ENCODE measurements at places on chromosomes 3 and 15. TPM values are rescaled to one million over a fixed set of nuclear protein-coding genes. Genes with fewer than 3 reads are reported as not detected.

Gene IL5RA
- polyA plus RNA-seq, result 0.02 TPM

Gene CTXN2
- not detected for polyA plus RNA-seq

Gene CFAP100
- polyA plus RNA-seq, result not detected

Gene USF3
- 12.1 TPM for polyA plus RNA-seq

GRCh38 chr3:121153851-121154250, 245.8 kb downstream of the STXBP5L start:
- no peak for DNase-seq

DNA sequence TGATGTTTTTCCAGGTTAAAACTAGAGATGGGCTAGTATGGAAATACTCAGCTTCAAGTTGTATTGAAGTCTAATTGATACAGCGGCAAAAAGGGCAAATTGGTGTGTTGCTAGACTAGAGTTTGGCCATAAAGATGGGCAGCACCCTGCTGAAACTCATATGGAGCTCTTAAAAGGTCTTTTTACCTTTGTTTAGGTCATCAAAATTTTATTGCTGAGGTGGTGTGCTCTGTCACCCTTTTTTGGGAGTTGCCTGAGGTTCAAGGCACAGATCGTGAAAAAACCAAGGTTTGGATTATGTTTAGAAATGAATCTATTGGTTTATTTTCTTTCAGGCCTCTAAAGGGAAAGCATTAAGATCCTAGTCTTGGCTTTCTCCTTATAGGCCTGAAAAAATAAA, 38.2 kb downstream of the VPS8 start:
- no peak for DNase-seq

GRCh38 chr3:61311044-61311443, 59.8 kb upstream of the FHIT start:
- no peak for DNase-seq

- DNase-seq, result no peak
Observed at GRCh38 chr3:133797396-133798105, 8.1 kb upstream of the SRPRB start.

DNA sequence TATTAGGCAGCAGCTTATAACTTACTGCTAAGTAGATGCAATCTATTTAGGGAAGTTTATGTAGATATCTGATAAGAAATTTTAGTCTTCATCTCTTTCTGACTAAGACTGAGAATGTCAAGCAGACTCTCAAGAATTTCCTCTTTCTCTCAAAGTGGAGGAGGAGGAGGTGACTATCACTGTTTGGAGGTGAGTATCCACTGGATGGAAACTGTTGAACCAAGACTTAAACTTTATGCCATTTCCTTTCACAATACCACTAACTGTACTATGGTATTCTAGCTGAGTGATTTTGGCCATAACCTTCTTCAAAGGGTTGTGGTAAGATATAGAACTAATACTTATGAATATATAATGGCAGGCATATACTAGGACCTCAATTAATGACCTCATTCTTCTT, 64.6 kb downstream of the TPRG1 start:
- DNase-seq, result no peak

DNA sequence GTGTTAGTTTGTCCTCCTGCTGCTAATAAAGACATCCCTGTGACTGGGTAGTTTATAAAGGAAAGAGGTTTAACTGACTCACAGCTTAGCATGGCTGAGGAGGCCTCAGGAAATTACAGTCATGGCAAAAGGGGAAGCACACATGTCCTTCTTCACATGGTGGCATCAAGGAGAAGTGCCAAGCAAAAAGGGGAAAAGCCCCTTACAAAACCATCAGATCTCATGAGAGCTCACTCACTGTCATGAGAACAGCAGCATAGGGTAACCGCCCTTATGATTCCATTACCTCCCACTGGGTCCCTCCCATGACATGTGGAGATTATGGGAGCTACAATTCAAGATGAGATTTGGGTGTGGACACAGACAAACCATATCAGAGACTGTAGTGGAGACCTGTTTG, 27.0 kb downstream of the TM2D3 start:
- no peak for DNase-seq

DNA sequence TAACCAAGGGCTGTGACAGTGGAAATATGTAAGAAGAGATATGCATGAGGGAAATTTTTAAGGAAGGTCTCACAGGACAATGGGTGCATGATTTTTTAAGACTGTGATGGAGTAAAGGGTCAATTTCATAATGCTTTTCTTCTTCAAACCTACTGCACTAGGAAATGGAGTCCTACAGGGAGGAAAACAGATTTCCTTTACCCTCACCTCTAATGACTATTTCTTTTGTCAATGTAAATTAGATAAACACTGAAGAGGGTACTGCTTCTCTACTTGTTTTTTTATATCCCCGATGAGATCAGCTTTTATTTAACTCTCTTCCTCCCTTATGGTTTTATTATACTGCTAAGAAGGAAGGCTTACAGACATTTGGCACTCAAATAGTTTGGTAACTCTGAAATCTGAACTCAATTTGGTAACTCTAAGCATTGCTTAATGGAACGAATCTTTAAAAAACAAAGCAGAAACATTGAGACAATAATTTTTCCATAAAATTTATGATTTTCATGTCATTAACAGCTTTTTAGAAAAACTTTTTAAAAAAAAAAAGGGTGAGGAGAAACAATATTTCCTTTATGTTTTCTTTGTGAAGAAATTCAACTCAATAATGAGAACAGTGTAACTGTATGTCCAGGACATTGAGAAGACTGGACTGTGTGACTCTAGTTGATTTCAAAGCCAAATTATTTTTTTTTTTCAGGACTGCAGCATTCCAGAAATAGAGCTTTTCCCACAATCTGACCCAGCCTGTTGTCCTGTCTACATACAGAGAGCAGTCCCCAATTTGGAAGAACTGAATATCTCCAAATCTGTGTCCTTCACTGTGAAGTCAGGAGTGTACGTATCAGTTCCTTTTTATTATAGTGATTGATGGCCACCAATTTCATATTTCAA, 64.4 kb downstream of the CRYBG3 start:
- DNase-seq, result no peak

- DNase-seq, result no peak
Observed at GRCh38 chr3:142097099-142097843, 52.1 kb downstream of the TFDP2 start.

DNA sequence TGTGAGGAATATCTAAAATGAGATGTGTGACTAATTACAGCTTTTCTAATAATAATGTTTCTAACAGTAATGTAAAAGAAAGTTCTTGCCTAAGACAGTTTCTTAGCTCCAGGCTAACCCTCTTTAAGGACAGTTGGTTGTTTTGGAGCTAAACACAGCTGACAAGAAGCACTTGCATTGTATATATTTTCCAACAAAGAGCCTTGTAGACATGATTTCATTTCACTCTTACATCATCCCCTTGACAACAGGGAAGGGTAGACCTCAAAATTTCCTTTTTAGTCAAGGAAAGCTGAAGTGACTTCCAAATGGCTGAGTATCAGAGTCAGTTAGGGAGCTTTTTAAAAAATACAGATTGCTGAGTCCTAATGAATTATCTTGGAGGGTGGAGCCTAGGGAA, 4.1 kb downstream of the ARID3B start:
- DNase-seq, result no peak

DNA sequence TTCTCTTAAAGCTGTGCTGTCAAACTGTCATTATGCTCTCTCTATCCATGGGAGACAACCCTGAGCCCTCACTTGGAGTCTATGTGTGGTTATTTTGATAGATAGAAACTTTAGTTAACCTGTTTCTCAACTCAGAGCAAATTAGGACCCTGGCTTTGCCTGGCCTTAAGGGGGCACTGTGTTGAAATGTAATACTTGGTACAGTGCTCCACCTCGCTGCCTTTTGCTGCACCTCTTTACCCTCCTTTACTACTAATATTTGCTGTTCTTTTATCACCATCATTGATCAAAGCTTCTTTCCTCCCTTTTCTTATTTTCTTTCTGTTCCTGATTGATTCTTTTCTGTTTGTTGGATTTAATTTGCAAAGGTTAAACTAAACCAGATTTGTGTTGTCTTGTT, 34.3 kb downstream of the STT3B start:
- no peak for DNase-seq
